Activated CD4-positive, alpha-beta T cell treated with anti-CD3 and anti-CD28 coated beads for 4 hours (primary cell): ENCODE measurements at places on chromosomes 7 and 10.

DNA sequence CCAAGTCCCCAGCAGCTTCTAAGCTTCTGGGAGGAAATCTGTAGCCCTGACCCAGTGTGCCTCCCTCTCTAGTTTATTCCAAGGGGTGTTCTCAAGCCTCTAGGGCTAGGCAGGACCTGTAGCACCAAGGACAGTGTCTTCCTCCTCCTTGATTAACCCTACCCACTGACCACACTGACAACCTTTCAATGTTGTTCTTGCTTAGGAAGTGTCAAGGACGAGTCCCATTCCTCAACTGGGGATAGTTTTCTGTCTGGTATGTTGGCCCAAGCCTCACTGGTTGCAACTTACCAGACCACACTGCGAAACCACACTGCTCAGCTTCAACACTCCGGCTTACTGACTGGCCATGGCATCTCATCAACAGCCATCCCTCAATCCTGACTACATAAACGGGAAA lies 100.0 kb downstream of the RNF216 start:
- no peak for DNase-seq

DNA sequence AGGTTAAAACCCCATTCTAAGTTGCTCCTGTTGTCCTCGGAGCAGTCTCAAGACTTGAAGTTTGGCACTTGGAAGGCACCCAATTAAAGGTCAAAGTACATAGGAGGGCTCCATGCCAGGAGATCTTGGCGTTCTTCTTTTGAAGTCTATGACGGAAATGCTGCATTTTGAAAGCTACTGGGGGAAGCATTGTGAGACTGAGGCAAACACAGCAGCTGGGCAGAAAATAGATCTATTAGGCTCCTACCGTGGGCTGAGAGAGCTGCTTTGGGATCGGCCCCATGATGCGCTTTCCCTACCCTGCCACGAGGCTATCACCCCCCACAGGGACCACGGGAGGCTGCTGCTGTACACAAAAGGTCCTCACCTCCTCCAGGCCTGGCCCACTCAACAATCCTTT lies 20.0 kb downstream of the KIAA1549 start:
- DNase-seq, result no peak

- DNase-seq, result no peak
Measured at GRCh38 chr7:5636914-5637313, 144.5 kb downstream of the RNF216 start.

DNA sequence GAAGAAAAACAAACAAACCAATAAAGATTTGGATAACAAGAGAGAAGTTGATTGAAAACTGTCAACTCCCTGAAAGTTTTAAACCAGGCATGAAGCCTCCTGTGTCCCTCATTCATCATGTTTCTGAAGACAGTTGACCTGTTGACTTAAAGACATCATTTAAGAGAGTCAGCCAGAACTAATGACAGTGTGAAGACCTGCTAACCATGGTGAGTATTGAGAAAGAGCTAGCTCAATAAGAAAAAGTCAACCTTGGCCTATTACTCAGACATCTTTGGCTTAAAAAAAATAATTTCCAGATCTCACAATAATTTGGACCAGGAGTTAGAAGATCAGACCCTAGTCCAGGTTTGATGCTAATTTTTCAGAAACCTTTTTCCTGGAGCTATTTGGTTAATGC lies 45.3 kb upstream of the ANKRD1 start:
- no peak for DNase-seq

DNA sequence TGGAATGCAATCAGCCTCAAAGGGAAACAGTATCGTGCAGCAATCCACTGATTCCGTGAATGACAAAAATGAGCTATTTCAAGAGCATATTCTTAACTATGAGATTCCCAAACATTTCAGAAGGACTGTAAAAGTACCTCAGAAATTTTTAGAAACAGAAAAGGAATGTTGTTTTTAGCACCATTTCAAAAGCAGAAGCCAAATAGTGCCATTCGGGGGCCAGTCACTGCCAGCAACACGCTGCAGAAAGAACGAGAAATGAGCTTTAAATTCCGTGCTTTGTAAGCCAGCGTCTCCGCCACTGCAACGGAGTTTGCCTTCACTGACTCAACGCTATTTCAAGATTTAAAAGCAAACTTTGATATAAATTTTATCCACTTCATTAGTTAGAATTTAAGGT lies 6.3 kb downstream of the NUDT5 start:
- no peak for DNase-seq

DNA sequence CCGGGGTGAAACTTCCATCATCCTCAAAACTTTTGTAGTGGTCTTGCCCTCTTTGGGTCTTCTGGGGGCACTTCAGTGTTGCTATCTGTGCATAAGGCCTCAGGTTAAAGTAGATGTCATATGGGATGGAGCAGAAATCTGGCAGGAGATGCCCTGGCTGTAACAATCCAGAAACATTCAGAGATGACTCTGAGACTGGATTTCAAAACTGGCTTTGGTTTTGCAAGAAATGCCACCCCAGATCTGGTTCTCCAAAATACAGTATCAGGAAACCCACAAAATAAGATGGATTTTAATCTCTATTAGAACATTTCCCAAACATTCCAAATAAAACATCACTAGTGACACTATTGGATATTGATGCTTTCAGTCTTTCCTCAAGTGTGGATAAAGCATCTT lies 191.5 kb downstream of the REEP3 start:
- no peak for DNase-seq

DNA sequence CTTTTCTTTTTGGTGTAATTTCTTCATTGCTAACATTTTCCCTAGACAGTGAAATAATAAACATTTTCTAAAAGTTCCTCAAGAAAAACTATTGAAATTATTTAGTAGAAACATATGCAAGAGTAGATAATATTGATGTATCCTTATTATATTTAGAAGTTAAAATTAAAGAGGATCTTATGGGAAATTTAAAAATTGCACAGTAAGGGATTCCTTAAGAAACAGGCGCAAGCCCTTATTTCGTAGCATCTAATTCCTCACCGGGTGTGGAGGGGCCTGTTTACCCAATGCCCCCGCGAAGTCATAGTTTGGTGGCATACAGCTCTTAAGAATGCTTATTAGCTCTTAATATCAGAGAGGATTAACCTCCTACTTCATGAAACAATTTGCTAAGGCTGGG lies 467.1 kb downstream of the DNAJB6 start:
- DNase-seq, result no peak

DNA sequence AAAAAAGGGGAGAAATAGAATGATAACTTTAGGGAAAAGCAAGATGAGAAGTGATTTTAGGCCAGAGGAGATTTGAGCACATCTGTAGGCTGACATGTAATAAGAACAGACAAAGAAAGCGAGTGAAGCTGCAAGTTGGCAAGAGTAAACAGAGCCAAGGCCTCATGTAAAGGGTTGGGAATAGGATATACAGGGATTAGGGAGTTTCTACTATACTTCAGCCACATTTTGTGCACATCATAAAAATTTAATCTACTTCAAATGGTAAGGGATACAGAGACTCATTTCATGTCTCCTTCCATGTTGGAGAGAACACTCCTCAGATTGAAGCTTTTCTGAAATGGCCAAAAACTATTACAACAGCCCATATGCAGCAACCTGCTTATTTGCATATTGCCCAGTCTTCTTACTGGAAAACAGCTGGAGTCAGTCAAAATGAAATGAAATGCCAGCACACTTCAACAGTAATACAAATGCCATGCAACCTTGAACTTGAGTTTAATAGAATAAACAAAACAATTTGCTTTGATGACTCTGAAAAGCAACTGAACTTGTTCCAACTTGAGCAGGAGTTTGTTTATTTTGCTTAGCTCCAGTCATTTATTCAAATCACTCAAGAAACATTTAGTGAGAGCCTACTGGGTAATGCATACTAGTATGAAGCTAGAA lies 49.9 kb downstream of the NRCAM start:
- DNase-seq, result no peak

DNA sequence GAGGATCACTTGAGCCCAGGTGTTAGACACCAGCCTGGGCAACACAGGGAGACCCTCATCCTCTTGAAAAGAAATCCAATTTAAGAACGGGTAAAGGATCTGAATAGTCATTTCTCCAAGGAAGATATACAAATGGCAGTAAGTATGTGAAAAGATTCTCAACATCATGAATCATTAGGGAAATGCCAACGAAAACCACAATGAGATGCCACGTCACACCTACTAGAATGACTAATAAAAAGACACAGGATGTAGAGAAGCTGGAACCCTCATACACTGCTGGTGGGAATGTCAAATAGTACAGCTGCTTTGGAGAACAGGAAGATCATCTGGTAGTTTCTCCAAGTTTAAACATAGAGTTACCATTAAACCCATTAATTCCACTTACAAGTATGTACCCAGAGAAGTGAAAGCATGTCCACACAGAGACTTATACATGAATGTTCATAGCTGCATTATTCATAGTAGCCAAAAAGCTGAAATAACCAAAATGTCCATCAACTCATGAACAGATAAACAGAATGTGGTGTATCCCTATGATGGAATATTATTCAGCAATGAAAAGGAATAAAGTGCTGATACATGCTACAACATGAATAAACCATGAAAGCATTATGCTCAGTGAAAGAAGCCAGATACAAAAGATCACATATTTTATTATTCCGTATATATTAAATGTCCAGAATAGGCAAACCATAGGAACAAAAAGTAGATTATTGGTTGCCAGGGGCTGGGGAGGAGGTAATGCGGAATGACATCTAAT lies 13.1 kb upstream of the ZMIZ2 start:
- peak; percentile 49 for DNase-seq

- no peak for DNase-seq
Measured at GRCh38 chr7:148831782-148832181, 52.3 kb downstream of the EZH2 start.

GRCh38 chr7:34361663-34362250 lies 296.3 kb upstream of the NPSR1 start:
- DNase-seq, result no peak
